Calu3 (cell line): ENCODE measurements at places on chromosomes 11 and 22. TPM values are rescaled to one million over a fixed set of nuclear protein-coding genes. Genes with fewer than 3 reads are reported as not detected.

DNA sequence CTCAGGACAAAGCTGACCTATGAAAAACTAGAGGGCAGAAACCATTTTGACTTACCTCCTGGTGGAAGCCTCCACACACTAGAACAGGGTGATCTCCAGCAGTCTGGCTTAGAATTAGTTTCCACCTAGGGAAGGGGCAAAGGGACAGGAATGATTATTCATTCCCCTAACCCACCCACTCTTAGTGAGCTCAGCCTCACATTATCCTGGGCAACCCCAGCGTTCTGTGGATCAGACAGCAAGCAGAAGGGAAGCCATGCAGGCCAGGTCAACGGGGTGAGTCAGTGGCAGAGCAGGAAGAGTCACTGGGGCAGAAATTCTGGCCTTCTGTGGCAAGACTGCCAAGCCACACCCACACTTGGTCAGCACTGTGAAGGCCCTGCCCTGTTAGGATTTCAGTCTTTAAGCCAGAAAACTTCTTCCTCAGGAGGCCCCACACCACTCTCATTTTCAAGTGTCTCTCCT is 10.5 kb downstream of the NUMA1 start:
- no peaks in the 10 kb centered on the region for H3K27me3 ChIP-seq
- DNase-seq: peak; percentile 68
- H3K4me3 ChIP-seq: peak overlapping the region; percentile 44
- H3K36me3 ChIP-seq: peaks cover 18% of the 10 kb centered on the region
- peaks cover 54% of the 10 kb centered on the region for H3K4me1 ChIP-seq

GRCh38 chr22:33421859-33422258 is 363.7 kb upstream of the SYN3 start:
- H3K4me1 ChIP-seq: no peaks in the 10 kb centered on the region
- H3K36me3 ChIP-seq: no peaks in the 10 kb centered on the region
- no peak overlapping the region for H3K4me3 ChIP-seq
- no peak for DNase-seq
- H3K27me3 ChIP-seq: no peaks in the 10 kb centered on the region

GRCh38 chr11:134916421-134917213 is 504.6 kb upstream of the B3GAT1 start:
- no peak for DNase-seq
- no peaks in the 10 kb centered on the region for H3K4me1 ChIP-seq
- H3K27ac ChIP-seq: no peak overlapping the region

DNA sequence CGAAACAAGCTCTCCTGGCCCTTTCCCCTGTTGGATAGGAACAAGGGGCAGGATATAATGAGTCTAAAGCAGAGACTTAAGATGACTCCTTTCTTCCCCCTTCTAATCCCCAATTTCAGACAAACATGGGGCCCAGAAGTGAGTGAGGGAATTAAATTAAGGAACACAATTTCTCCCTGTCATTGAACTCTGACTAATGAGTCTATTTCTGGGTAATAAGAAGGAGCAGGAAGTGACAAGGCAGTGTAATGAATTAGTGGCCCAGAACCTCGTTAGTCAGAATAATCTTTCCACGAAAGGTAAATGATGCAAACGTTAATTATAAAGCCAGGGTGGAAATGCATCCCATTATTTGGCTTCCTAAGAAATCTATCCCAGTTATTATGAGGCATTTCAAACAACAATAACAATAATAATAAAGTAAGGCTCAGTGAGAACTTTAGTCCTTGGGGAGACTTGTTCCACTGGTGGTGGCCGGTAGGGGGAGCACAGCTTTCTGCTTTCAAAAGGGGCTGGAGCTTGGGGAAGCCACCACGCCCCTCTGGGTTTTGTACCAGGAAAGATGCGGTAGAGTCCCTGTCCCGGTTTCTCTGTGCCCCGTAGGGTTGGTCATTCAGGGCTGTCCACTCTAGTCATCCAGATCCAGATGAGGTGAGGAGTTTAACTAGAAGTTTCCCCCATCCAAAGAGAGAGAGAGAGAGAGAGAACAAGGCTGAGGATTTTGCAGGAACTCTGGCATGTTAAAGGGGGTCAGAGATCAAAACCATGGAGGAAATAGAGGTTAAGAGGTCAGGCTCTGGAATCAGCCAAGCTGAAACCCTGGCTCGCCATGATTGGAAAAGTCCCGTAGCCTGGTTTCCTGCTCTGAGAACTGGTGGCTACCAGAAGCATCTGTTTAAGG is 298.3 kb downstream of the NTM start:
- DNase-seq: peak; percentile 48
- H3K27ac ChIP-seq: no peak overlapping the region
- no peaks in the 10 kb centered on the region for H3K36me3 ChIP-seq
- H3K4me1 ChIP-seq: no peaks in the 10 kb centered on the region
- H3K27me3 ChIP-seq: no peaks in the 10 kb centered on the region

DNA sequence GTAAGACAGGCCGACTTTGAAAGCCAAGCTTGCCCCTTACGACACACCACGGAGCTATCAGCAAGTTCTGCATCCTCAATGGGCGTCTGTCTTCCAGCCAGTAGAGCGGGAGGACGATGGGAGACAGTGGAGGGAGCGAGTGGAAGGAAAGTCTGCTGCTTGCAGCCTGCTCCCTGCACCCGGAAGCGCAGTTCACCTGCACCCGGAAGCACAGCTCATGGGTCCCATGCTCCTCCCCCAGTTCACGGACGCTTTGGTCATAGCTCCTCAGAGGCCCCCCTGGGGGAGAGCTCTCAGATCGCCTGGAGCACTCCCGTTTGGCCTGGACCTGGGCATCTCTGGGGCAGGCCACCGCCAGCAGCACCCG is 51.3 kb downstream of the FBLN1 start:
- peaks cover 5% of the 10 kb centered on the region for H3K36me3 ChIP-seq
- peaks cover 24% of the 10 kb centered on the region for H3K4me1 ChIP-seq
- peak; percentile 66 for DNase-seq
- H3K27me3 ChIP-seq: no peaks in the 10 kb centered on the region
- peak overlapping the region; percentile 65 for H3K4me3 ChIP-seq

DNA sequence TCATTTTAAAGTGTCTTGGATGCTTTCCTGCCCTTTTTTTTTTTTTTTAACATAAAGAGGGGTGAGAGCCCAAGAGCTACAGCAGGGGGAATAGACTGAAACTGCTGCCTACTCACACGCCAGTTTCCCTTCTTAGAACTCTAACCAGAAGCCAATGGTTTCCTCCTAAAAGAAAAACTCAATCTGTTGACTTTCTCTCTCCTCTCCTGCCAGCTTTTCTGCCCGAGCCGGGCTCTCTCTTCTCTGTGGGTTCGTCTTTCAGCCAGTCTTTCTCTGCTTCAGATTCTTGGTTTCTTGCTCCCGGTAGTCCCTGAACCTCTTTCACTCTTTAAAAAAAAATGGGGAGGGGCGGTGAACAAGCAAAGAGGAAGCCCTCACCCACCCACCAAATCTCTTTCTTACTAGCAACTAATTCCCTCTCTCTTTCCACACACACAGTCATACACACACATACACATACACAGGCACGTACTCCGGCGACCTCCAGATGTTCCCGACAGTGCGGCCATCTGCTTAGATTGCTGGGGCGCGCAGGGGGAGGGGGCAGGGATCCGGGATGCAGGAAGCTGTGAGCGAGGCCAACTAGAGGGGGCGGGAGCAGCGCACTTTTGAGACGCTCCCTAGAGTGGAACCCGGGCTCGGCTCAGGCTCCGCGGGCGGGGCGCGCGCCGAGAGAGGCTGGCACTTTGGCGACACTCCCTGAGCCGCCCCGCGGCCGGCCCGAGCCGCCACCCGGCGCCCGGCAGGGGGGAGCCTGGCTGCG is 444 bp upstream of the TSKU start:
- peaks cover 38% of the 10 kb centered on the region for H3K36me3 ChIP-seq
- peak overlapping the region; percentile 78 for H3K27ac ChIP-seq
- H3K4me1 ChIP-seq: peaks cover 54% of the 10 kb centered on the region
- peak overlapping the region; percentile 84 for H3K4me3 ChIP-seq

DNA sequence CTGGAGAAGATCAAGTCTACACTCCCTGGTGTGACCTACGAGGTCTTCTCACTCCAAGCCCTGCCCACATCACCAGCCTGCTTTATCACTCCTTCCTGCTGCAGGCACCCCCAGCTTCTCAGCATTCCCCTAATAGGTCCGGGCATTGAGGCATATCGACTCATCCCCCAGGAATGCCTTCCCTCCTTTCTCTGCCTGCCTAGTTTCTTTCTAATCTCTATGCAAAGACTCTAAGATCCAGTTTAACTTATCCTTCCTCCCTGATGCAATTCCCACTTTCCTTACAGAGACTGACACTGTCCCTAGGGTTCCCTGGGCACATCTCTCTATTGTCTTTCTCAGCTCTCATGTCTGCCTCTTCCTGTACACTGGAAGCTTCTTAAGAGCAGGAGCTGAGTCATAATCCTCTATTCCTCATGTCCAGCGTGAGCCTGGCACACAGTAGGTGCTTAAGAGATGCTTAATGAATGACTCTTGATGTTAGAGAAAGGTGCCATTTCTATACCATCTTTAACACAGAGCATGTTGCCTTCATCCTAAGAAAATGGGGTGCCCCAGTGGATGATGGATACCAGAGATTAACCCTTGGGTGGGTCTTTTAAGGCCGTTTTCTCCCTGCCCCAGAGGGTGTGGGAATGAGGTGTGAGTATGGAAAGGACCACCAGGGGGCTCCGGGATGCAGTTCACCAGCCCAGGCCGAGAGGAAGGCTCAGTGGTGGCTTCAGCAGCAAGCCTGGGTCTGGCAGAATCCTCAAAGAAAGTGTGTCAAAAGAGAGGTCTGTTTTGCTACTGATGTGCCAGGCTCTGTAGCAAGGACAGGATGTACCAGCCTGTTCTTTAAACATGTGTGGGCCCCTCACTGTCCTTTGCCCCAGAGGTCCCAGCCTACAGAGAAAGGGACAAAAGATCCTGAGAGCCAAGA is 34.7 kb downstream of the PARVA start:
- H3K4me3 ChIP-seq: no peak overlapping the region
- H3K27ac ChIP-seq: peak overlapping the region; percentile 71
- no peaks in the 10 kb centered on the region for H3K36me3 ChIP-seq
- peak; percentile 81 for DNase-seq

- H3K4me3 ChIP-seq: no peak overlapping the region
- H3K36me3 ChIP-seq: peaks cover 5% of the 10 kb centered on the region
- DNase-seq: no peak
- H3K27me3 ChIP-seq: peaks cover 24% of the 10 kb centered on the region
- H3K4me1 ChIP-seq: peaks cover 11% of the 10 kb centered on the region
These were observed 36.1 kb downstream of the MB start for GRCh38 chr22:35581023-35581413.

DNA sequence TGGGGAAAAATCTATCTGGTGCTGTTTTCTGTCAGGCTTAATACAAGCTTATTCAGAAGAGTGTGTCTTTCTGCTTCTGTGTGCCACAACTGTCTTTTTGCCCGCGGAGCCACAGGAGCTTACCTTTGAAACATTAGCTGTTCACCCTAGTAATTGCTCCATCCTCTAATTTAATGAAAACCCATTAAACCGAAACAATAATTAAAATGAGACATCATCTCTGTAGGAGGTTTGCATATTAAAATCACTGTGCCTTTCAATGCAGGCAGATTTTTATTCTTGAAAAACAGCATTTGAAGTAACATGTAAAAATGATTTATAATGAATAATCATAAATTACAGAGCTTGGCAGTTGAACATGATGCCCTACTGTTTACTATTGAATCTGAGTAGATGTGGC is 102.3 kb downstream of the NELL1 start:
- no peak overlapping the region for H3K27ac ChIP-seq
- no peaks in the 10 kb centered on the region for H3K27me3 ChIP-seq
- H3K4me3 ChIP-seq: no peak overlapping the region
- no peaks in the 10 kb centered on the region for H3K4me1 ChIP-seq

GRCh38 chr11:7506243-7506642 is 7.6 kb upstream of the PPFIBP2 start:
- no peak for DNase-seq
- no peak overlapping the region for H3K4me3 ChIP-seq
- no peaks in the 10 kb centered on the region for H3K4me1 ChIP-seq
- peaks cover 36% of the 10 kb centered on the region for H3K27me3 ChIP-seq

GRCh38 chr11:19822531-19822930 is 109.9 kb downstream of the NAV2 start:
- no peaks in the 10 kb centered on the region for H3K27me3 ChIP-seq
- peaks cover 24% of the 10 kb centered on the region for H3K4me1 ChIP-seq
- no peak overlapping the region for H3K27ac ChIP-seq
- H3K36me3 ChIP-seq: no peaks in the 10 kb centered on the region
- DNase-seq: no peak

The KRTAP5-1 gene
- not detected in 2 replicates for total RNA-seq
